ENCODE measurements at places on chromosomes 5 and 9.

GRCh38 chr9:116592970-116593369 is 94.1 kb upstream of the TRIM32 start:
- DNase-seq, result no peak

- DNase-seq, result no peak
Observed at GRCh38 chr5:124071039-124071438, 559.1 kb downstream of the CSNK1G3 start.

GRCh38 chr5:32794086-32794485 is 83.0 kb downstream of the NPR3 start:
- DNase-seq, result no peak

GRCh38 chr9:89657765-89658164 is 53.0 kb downstream of the GADD45G start:
- DNase-seq, result no peak

- DNase-seq, result no peak
Observed at GRCh38 chr5:139133282-139133681, 64.9 kb downstream of the SIL1 start.

DNA sequence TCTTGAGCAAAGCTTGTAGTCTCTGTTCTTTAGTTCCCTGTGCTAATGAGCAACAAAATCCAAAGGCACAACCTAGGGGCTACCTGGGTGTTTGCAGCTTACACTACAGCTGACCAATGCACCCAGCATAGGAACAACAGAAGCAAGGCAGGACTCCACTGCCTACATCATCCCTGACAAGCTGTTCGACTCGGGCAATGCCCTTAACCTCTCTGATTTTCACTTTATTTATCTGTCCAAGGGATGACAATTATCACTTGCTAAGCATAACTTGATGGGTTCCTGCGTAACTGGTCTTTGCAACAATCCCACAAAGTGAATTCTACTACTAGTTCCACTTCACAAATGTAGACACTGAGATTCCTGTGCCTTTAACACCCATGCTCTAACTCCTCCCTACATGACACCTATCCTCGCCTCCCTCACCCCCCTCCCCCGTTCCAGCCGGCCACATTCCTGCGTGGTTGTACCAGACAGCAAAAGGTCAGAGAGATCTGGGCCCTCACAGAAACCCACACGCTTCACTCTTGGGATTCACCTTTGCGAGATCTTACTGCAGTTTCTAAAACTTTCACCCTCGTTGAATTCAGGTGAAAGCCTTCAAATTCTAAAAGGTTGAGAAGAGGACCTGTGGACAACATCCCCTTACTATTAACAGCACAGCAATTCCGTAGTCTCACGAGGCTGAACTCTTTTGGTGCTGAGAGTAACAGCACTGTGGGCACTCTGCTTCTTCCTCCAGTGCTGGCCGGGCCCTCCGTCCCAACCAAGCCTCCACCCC is 995 bp downstream of the IPPK start:
- DNase-seq, result no peak

DNA sequence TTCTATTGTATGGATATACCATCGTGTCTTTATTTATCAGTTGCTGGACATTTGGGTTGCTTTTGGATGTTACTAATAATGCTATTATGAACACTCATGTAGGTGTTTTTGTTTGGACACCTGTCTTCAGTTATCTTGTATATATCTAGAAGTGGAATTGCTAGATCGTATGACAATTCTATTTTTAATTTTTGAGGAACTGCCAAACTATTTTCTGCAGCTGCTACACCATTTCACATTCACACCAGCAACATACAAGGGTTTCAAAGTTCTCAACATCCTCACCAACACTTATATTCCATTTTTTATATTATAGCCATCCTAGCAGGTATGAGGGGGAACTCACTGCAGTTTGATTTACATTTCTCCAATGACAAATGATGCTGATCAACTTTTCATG is 324.6 kb downstream of the CAAP1 start:
- no peak for DNase-seq

- no peak for DNase-seq
Observed at GRCh38 chr5:36885566-36886485, 9.3 kb downstream of the NIPBL start.

DNA sequence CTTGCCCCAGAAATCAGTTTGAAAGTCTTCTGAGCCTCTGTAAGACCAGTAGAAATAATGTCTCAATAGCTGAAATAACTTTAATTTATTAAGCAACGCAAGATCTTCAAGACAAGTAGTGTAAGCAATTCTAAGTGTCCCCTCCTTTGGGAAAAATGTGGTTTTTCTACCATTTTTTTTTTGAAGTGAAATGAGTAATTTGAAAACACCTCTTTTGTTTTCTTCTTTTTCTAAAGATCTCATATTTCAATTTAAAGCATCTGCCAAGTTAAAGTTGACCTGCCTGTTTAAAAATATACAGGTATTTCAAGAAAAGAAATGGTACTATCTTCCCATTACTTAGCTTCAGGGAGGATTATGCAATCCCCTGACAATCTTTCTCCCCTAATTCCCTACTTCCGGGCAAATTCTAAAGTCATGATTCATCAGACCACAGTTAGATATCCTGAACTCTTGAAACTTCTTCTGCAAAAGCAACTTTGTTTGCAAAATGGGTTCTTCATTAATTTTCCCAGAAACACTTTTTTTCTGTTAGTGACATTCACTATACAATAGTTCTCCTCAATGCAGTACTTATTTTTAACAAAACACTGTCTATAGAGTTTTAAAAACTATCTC is 7.8 kb upstream of the ANXA1 start:
- no peak for DNase-seq

DNA sequence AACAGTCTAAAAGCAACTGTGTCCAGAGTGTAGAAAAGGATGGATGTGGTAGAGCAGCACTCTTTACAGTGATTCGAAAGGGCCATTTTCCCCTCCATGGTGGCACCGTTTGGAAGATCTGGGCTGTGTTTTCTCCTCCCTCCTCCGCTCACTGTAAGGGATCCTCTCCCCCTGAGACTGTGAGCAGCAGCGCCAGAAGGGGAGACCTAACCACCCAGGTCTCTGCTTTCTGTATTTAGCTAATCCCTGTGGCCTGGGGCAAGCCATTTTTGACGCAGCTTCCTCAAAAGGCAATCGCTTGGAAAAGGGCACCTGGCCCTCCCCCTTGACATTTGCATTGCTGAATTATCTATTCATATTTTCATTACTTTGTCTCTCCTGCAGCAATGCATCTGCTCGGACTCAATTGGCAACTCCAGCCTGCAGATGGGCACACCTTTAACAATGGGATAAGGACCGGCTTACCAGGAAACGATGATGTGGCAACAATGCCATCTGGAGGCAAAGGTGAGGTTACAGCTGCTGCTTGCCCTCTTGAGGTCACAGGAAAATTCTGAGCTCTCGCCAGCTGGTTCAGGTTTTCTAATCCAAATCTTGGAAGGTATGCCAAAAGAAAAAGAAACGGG is 244.3 kb upstream of the WWC1 start:
- DNase-seq, result no peak

DNA sequence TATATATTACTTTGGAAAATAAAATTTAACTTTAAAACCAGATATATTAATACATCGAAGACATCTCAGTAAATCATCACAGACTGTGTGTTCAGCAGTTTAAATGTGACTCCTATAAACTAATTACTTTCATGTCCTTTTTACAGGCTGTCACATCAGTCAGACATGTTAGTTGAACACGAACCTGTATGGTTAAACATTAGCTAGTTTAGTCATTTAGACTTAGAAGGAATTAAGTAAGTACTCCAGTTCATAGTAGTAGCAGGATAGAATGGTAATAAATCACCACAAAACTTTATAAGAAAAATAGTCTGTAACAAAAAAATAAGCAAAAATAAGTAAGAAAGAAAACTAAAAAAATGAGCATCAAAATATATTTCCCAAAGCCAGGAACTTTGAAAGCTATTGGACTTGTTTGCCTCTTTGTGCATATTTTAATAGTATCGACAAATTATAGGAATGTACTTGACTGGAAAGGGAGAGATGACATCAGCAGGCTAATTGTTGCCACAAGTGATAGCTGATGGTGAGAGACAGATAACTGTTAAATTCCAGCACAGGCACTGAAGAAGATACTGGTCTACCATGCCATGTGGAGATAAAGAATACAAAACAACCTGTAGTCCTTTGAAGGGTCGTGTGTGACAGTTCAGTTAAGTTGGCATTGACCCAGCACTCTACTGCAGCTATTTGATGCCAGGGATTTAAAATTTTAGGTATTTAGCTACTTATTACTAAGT is 83.9 kb downstream of the RIC1 start:
- DNase-seq, result no peak

DNA sequence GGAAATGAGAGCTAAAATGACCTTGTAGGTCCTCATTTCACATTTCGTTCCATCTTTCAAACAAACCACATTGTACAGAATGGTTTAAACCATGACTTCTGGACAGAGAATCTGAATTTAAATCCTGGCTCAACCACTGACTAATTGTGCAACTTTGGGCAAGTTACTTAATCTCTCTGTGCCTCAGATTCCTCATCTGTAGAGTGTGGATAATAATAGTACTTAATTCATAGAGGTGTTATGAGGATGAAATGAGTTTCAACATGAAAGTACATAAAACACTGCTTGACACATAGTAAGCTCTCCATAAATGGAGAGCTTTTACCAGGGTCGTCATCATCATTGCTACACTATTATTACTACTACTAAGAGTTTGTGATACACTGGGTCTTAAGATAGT is 46.3 kb upstream of the FOXE1 start:
- no peak for DNase-seq

- DNase-seq, result no peak
Observed at GRCh38 chr5:98638701-98639100, 134.8 kb upstream of the RGMB start.

- no peak for DNase-seq
Observed at GRCh38 chr9:105051897-105052296, 123.9 kb upstream of the ABCA1 start.

DNA sequence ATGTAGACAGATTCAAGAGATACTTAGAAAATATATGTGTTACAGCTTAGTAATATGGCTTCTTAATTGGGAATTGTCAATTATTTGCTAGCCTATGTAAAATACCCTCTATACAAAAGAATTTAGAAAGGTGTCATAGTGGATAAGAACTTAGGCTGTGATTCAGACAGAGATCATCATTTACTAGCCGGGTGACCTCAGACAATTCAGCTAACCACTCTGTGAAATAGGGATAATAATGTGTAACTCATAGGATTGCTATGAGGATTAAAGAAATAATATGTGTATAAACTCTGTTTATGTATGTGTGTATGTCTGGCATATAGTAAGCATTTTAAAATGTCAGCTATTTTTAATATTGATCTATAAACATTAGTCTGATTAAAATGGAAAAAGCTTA is 5.9 kb upstream of the LARS1 start:
- no peak for DNase-seq

GRCh38 chr9:35051069-35051967 is 21.1 kb downstream of the VCP start:
- DNase-seq, result no peak

GRCh38 chr5:171721464-171721863 is 64.2 kb upstream of the SMIM23 start:
- no peak for DNase-seq

DNA sequence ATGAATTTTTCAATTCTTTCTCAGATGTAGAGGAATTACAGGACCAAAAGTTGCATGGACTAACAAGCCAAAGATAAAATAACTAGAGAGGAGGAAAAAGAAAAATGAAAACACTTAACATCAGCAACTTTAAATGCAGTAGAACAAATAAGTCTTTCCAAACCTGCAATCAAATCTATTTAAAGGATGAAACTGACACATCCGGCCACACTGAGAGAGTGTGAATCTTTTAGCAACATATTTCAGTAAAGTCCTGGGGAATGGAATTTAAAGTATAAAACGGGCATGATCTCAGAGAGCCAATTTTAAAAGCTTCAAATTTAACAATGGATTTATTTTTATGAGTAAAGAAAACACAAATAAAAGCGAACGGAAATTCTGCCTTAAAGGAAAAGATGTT is 17.1 kb downstream of the CAST start:
- no peak for DNase-seq

- DNase-seq, result no peak
Observed at GRCh38 chr9:69397384-69398214, 72.6 kb downstream of the ENTREP1 start.

- DNase-seq, result peak; percentile 92
Observed at GRCh38 chr9:112751056-112751795, 666 bp downstream of the SNX30 start.

GRCh38 chr5:83090169-83090568 is 12.8 kb downstream of the XRCC4 start:
- DNase-seq, result no peak

GRCh38 chr5:40716000-40716399 is 36.3 kb downstream of the PTGER4 start:
- no peak for DNase-seq

- no peak for DNase-seq
Observed at GRCh38 chr9:34170237-34170991, 8.4 kb upstream of the UBAP1 start.

DNA sequence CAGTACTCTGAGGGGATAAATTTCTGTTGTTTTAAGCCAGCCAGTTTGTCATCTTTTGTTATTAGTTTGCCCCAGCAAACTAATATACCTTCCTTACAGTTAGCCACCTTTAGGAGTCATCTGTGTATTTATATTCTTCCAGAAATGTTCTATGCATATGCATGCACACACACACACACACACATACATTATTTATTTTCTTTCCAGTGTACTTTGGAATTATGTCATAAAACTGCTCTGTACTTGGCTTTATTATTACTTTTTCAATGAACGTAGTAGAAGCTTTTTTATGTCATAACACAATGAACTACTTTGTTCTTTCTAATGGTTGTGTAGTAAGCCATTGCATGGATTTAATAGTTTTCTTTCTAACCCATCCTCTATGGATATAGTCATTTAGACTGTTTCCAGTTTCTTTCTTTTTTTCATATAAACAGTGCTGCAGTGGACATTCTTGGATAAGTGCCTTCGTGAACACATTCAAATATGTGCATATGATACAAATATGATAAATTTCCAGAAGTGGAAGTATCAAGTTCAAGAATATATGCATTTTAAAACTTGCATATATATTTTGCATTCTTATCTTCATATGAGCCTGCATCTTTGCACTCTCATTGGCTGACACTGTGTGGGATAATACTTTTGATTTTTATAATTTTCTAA is 26.6 kb upstream of the DAB2 start:
- no peak for DNase-seq

DNA sequence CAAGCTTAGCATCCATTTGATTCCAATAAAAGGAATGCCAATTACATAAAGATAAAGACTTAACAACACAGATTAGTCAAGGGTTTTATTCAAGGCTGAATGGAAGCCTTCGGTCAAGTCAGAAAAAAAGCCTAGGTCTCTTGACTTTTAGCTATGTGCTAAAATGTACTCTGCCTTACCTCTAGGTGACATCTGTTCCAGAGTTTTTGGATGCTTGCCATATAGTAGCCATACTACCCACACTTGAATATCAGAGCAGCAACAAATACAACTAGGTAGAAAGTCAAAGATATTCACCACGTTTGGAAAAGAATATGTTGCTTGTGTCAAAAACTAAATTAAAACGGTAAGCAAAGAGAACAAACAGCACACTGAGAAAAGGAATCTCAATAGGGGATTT is 484.7 kb downstream of the ELAVL2 start:
- no peak for DNase-seq

DNA sequence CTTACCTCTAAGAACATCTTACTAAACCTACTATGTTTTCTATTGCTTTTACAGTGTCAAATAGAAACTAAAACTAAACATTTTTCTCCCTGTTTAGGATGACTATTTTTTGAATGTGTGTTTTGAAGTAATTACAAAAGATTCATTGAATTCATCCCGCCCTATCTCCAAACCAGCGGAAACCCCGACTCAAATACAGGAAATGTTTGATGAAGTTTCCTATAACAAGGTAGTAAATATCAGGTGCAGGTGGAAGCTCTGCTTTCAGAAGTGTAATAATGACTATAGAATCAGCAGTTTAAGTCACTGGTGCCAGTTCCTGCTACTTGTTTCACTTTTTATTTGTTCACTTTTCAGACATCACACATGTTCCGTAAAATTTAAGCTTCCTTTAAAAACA is 20.0 kb downstream of the ERAP2 start:
- no peak for DNase-seq
